ENCODE measurements at places on chromosomes 3 and 15.

DNA sequence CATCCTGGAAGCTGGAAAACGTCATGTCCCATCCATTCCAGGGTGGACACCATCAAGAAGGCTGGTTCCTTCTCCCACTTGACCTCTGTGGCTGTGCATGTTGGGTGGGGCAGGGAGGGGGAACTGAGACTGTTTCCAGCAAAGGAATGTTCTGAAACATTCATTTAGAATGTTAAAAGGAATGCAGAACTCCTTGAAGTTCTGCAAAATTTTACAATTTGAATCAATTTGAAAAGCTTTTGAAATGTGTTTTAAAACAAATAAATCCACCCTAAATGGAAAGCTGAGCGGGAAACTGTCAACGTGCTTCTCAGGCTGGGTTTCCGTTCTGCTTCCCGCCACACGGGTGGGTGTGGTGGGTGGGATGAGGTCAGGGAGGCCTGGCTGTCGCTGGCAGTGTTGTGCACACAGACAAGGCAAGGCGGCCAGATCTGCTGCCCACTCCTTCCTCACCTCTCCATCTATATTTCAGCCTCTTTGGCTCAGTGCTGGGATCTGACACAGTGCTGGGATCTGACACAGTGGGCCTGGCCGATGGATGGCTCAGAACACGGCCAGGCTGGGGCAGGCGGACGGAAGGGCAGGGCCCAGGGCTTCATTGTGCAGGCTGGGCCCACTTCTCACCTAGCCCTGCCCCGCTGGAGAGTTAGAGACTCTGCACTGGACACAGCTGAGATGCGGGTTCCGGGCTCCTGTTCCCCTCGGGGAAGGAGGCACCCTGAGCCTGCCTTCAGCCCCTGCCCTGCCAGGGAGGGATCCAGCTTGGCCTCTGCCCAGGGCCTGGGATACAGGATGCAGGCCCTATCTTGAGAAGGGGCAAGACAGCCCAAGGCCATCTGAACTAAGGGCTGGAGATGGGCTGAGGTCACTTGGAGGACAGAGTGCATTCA lies 110.4 kb downstream of the TMEM266 start:
- DNase-seq, result no peak

- no peak for DNase-seq
These were observed 33.3 kb downstream of the SLC25A36 start for GRCh38 chr3:140974900-140975299.

- no peak for DNase-seq
These were observed 178.0 kb upstream of the UMPS start for GRCh38 chr3:124552224-124552623.

DNA sequence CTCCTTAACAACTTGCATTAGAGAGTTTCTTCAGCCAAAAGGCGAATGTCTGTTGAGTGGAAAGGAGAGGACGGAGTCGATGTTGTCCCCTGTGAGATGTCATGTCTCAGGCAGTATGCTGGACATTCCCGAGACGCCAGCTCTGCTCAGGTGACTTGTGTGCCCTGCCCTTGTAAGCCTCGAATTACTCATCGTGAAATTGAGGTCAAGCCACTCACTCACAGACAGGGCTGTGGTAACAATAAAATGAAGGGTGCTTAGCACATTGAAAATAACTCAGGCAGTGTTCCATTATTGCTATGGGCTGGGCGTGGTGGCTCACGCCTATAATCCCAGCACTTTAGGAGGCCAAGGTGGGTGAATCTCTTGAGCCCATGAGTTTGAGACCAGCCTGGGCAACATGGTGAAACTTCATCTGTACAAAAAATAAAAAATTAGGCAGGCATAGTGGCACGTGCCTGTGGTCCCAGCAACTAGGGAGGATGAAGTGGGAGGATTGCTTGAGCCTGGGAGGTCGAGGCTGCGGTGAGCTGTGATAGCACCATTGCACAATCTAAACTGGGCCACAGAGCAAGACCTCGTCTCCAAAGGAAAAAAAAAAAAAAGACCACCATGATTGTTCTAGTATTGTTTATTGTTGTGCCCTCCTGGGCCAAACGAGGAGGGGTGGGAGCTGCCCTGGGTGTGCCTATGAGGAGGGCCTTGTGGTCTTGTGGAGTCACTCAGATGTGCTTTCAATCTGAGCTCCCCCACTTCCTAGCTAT lies 214.4 kb downstream of the THSD4 start:
- no peak for DNase-seq

DNA sequence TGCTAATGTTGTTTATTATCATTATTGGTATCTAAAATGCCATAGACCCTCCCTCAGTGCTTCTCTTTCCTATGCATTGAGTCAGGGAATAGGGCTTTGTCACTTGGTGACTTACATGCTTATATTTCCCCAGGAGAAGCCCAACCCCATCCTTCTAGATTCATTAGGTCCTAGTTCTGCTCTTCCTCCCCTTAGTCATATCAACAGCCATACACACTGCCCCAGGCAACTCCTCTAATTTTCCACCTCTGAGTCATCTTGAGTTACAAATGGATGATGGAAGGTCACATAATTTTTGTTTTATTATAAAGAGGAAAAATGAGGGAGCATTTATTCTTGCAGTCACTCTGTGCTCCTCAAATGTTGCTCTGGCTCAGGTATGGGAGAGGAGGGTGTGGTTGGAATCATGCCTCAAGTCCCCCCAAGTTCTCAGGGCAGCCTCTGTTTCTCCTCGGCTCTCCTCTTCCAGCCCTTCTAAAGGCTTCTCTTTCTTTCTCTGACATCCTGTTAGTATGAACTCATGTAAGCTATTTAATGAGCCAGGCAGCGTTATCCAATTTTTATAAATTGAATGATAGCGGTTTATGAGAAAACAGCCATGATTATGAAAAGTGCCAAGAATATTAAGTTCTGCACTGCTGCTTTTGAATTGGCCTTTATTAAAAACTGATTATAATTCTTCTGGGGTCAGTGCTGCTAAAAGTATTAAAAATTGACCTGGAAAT lies 45.6 kb upstream of the FSTL1 start:
- no peak for DNase-seq

DNA sequence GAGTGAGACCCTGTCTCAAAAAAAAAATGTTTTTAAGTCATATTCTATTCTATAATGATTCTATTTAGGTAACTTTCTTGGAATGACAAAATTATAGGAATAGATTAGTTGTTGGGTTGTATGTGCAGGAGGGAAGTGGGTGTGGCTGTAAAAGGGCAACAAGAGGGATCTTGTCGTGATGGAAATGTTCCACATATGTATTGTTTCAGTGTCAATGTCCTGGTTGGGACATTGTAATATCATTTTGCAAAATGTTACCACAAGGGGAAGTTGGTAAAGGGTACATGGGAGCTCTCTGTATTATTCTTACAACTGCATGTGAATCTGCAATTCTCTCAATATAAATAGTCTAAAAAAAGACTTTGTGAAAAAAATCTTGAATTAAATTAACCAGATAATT lies 14.3 kb upstream of the ABHD5 start:
- no peak for DNase-seq

DNA sequence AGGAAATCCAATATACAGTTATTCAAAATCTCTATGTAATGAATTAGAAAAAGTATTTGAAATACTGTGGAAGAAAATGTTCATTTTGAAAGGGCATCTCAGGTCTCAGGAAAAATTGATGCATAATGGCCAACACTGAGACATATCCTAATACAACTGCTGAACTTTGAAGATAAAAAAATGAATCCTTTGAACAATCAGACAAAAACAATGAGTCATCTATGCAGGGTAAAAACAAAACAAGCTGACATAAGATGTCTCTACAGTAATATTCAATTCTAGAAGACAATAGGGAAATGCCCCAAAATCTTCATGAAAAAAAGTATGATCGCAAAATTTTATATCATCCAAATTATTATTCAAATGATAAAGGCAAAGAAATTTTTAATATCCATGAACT lies 34.0 kb upstream of the ZNF280D start:
- DNase-seq, result no peak

- no peak for DNase-seq
These were observed 422.6 kb upstream of the ARPP21 start for GRCh38 chr3:35216501-35217266.

DNA sequence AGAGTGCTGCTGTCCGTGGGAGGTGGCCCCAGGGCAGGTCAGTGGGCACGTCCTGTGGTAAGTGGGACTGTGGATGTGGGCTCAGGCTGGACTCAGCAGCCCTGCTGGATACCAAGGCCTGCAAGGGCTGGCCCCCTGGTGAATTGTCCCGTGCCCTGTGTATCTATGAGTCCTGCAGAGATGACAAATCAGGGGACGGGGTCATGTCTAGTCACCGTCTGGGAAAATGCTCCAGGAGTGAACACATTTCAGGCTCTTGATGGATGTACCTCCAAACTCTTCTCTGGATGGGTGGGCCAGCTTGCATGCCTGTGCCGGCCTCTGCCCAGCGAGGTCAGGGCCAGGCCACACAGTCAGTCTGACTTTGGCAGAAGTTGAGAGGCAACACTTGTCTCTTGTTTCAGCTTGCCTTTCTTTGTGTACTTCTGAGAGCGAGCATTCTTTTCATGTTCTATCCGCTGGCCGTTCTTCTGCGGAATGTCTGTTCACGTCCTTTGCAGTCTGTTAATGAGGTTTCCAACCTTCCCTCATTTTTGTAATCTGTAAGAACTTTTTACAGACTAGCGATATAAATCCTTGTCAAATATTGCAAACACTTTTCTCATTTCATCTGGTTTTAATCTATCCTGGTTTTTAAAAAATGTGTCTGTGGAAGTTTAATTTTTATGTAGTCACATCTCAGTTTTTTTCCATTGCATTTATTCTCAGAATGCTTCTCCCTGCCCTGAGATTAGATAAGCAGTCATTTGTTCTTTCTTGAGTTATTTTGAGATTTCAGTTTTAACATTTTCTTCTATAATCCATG lies 11.4 kb upstream of the STAB1 start:
- DNase-seq, result no peak

GRCh38 chr3:177154733-177155132 lies 42.5 kb downstream of the TBL1XR1 start:
- no peak for DNase-seq

GRCh38 chr15:88431441-88431840 lies 35.7 kb downstream of the MRPL46 start:
- DNase-seq, result no peak

- no peak for DNase-seq
These were observed 1.1 kb upstream of the ZBTB38 start for GRCh38 chr3:141367038-141367730.

DNA sequence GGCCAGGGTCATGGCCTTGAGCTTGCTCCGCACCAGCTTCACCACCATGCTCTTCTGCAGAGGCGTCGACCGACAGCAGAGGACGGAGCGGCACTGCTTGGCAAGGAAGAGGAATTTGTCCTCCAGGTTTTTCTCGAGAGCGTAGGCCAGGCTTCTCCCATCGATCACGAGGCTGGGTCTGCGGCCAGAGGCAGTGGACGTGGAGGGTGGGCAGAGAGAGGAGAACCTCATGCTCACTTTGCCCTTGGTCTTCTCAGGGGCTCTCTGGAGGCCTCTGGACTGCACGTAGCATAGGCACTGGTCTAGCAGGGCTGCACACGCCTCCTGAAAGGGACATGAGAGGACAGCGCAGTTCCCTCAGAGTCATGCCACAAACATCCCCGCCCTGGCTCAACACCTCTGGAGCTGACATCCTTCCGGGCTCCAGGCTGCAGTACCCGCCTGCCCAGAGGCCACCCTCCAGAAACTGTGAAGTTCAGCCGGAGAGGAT lies 168.3 kb downstream of the ATP10A start:
- DNase-seq, result no peak

DNA sequence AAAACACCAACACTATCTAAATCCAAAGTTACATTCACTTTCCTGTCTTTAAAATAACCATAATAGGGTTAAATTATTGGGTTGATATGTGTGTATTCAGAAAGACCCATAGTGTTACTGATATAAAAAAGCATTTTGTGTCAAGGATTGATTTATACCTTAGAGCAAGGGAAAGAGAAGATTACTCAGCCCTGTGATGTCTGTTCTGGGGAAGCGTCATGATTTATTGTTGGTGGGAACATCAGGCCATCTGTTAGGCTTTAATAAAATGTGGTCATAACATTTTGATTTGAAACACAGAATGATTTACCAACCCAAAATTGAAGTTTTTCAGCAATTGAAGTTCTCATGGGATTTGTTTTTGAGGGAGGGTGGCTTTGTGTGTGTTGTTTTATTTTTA lies 33.2 kb downstream of the SIDT1 start:
- DNase-seq, result no peak

DNA sequence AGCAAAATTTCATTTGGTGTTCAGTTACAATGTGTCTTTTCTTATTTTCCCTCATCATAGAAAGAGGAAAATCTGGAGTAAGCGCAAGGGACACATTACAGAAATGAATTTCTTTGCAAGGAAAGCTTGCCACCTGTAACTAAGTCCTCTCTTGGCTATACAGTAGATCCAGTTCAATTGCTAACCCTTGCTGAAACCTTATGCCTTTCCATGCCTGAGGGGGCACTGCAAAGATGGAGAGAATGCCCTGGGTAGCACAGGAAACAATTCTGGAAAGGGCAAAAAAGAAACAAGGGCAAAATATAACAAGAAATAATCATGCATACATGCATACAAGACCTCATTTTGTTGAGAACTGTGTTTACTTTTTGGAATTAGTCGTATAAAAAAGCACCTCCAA lies 4.3 kb downstream of the CADM2 start:
- no peak for DNase-seq

DNA sequence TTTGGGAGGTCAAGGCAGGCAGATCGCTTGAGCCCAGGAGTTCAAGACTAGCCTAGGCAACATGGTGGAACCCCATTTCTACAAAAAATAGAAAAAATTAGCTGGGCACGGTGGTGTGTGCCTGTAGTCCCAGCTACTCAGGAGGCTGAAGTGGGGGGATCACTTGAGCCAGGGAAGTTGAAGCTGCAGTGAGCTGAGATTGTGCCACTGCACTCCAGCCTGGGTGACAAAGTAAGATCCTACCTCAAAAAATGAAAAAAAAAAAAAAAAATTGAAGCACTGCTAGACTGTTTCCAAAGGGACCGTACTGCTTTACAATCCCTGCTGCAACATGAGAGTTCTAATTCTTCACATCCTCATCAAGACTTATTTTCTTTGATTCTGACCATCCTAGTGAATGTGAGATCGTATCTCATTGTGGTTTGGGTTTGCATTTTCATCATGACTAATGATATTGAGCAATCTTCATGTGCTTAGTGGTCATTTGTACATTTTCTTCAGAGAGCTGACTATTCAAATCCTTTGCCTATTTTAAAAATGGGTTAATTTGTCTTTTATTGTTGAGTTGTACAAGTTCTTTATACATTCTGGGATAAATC lies 10.8 kb downstream of the CMTM8 start:
- DNase-seq, result no peak

GRCh38 chr3:119296727-119297122 lies 2.5 kb downstream of the ARHGAP31 start:
- DNase-seq, result no peak

- no peak for DNase-seq
These were observed 28.5 kb upstream of the TATDN2 start for GRCh38 chr3:10219737-10220136.

All from stimulated activated CD4-positive, alpha-beta T cell treated with anti-CD3 and anti-CD28 coated beads, TNF-alpha, amount 100 ng/mL, for 48 hours (primary cell).